ENCODE measurements at places on chromosomes 11 and 22.
A peak's percentile ranks its signal among the peaks of the same experiment; 100 is the strongest.

DNA sequence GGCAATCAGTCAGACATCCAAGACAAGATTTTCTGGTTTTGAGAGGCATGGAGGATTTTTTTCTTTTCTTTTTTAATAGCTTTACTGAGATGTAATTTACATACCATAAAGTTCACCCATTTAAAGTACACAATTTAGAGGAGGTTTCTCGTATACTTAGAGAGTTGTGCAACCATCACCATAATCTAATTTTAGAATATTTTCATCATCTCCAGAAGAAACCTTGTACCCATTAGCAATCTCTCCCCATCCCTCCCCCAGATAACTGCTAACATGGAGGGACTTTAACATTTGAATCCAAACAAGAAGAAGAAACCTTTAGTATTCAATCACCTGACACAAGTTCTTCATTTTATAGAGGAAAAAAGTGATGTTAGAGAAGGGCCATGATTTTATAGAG, 83.6 kb downstream of the CLPB start:
- DNase-seq: no peak

DNA sequence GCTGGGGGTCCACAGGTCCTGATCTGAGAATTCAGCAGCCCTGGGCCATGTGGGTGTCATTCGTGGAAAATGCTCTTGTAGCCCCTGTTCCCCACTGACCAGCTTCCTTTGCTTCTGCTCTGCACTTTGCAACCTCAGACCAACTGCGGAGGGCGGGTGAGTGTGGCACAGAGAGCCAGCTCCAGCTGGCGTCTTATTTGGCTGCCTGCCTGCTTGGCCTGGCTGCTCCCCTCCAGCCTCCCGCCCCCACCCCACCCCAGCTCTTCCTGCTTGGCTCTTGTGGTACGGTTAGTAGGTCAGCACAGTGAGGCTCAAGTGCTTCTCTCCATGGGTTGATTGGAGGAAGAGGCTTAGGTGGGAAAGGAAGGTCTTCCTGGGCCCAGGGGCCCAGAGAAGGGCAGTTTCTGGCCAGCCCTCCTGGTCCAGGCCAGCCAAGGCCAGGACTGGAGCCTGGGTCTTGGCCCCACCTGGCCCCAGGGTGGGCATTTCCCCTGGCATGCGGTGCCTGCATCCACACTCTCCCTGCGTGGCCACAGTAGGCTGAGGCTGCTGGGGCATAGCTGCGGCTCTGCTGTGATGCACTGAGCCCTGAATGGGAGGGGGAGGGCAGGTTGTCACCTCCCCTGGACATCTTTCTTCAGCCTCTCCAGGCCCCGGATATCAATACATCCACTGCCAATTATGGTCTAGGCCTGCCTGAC, 26.5 kb downstream of the MYO7A start:
- no peak for DNase-seq

GRCh38 chr22:46592390-46592872, 27.8 kb upstream of the GRAMD4 start:
- DNase-seq: no peak

DNA sequence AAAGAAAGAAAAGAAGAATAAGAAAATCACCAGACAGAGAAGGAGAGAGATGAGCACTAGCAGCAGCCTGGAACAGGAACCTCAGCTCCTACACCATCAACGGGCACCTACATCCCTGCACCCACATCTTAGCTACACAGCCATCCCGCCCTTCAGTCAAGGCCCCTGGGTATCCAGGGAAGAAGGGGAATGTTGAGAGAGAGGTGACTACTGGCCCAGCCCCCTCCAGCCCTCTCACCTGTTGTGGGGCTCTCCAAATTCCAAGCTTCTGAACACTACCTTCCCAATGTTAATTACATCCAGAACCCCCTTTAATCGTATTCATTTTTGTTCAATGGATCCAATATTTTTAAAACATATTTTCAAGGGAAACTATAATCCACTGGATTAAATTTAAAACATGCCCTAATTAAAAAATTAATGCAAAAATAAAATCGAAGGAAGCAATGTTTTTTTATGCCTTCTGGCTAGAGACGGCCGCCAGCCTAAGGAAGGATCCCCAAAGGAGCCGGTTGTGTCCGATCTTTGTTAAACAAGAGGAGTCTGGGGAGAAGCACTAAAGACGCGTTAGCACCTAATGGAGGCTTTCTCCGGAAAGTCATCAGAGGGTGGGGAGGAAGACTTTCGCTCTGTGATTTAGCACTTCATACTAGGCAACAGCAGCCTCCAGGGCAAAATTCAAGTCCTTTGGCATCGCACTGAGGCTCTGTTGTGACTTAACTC, 9.5 kb downstream of the TPST2 start:
- DNase-seq: no peak

GRCh38 chr11:78363024-78363619, 54.5 kb downstream of the GAB2 start:
- DNase-seq: no peak

- DNase-seq: no peak
These were observed 67.5 kb downstream of the GAB2 start for GRCh38 chr11:78350091-78350645.

DNA sequence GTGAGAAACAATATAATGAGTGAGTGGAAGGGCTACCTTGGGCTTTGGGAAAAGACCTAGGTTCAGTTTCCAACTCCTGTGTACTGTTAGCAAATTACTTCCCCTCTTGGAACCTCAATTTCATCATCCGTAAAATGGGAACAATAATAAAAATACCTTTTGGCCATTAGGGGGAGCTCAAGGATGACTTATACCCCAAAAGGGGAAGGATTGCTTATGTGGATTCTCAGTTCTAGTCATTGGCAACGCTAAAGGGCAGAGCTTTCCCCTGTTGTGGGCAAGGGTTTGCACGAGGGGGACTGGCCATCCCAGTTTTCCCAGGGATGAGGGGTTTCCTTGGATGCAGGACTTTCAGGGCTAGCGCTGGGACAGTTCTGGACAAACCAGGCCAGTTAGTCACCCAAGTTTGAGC, 3.1 kb upstream of the COMMD9 start:
- peak; percentile 35 for DNase-seq

GRCh38 chr11:34508524-34508923, 5.1 kb downstream of the ELF5 start:
- DNase-seq: no peak

DNA sequence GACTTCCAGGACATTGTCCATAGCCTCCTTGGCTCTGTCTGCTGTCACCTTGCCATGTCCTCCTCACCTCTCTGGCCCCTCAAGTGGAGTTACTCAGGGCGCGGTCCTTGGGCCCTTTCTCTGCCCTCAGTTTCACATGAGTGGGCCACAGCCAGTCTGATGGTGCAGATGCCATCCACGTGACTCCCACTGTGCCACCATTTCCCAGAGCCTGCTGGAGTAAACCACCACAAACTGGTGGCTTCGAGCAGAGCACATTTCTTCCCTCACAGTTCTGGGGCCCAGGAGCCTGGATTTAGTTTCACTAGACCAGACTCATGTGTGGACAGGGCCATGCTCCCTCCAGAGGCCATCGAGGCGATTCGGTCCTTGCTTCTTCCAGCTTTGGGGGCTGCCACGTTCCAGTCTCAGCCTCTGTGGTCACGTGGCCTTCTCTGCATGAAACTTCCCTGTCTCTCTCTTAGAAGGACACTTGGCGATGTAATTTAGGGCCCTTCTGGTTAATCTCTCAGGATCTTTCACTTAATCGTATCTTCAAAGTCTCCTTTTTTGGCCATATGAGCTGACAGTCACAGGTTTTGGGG, 14.6 kb downstream of the SMARCB1 start:
- no peak for DNase-seq

DNA sequence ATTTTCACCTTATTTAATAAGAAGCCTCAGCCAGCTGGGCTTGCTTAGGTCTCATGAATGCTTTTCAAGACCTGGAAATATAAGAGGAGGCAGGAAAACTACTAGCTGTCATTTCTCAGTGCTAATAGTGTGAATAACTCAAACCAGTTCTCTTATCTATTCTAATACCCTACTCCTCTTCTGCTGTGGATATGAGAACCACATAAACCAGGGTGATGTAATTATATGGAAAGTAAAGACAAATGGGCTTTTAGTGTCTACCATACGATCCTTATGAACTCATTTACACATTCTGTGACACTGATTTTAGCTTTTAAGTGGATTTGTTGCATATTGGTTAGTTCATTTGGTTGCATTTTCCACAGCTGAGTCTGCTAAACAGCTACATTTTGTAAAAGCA, 8.6 kb downstream of the PDGFD start:
- no peak for DNase-seq

DNA sequence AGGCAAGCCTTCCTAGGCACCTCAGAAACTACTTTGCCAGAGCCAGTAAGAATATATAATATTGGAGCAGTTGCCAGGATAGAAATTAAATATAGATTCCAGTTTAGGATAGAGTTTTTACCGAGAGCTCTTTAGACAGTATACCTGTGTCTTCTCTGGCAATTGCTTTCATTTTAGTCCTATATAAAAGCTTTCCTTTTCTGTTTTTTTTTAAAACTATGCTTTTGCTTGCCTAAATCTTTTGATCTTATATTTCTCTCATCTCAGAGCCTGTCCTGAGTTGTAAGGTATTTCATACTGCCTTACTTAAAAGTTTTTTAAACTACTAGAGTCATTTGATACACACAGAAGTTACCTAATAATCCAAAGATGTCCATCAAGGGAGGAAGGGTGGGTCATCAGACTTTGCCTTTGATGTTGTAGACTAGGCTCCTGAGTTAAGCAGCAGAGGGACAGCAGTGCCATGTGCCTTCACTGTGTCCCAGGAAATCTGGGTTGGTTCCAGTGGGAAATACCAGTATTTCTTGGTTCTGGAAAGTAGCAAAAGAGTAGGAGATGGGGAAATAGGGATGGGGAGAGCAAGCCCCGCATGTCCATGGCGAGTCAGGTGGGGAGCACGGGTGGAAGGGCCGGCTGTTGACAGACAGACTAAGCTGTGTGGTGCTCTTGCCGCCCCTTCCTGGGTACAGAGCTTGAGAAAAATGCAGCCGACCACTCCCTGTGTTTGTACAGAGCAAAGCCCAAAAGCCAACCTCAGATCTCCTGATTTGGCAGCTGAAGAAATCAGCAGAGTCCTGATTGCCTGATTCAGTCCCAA, 11.2 kb downstream of the MCAM start:
- no peak for DNase-seq

GRCh38 chr11:32100495-32100894, 9.6 kb downstream of the RCN1 start:
- no peak for DNase-seq

DNA sequence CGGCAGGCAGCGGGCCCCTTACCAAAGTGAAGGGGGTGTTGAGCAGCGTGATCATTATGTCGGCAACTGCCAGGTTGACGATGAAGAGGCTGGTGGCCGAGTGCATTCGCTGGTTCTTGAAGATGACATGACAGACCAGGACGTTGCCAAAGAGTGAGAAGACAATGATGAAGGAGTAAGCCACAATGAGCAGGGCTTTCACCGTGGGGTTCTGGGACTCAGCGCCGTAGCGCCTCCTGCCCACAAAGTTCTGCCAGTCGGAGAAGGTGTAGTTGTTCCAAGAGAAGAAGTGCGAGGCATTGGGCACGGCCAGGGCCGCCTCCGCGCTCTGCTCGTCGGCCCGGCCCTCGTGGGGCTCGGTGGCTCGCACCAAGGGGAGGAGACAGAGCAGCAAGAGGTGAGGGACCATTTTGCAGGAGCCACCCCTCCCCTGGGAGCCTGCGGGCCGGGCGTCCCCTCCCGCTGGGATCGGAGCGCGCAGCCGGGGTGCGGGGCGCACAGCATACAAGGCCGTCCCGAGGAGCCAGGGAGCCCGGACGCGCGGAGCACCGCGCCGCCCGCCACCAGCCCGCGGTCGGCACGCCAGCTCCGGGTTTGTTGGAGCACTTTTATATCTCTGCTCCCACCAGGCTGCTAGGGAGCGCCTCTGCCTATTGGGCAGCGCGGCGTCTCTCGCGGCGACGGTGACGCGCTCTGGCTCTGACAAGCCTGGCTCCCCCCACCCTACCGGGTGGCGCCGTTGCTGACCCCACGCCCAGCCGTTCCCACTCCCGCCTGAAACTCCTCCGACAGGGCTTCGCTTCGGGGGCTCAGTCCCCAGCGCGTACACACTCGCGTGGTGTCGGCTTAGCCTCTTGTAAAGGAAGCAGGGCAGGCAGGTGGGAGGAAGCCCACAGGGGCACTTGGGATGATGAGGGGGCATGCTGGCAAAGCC, at the start of gene GPR83:
Gene GPR83, minus strand, starts transcription at position 581 of the 934 bp plus-strand sequence. Its CDS starts 172 bp downstream, at position 409.
- DNase-seq: no peak

- DNase-seq: no peak
These were observed 15.6 kb downstream of the LRRC32 start for GRCh38 chr11:76654980-76655379.

GRCh38 chr11:13391217-13391616, 71.8 kb downstream of the BTBD10 start:
- no peak for DNase-seq

- peak; percentile 97 for DNase-seq
These were observed 648 bp upstream of the NUDT8 start for GRCh38 chr11:67630228-67630942.

All from NCI-H2171 (cell line).